ENCODE measurements at places on chromosomes 12 and 14.
A peak's percentile ranks its signal among the peaks of the same experiment; 100 is the strongest.

- peak; percentile 26 for DNase-seq
Measured at GRCh38 chr12:50507930-50508329, 3.1 kb downstream of the DIP2B start.

- DNase-seq: no peak
Measured at GRCh38 chr14:26026384-26026783, 571.4 kb downstream of the NOVA1 start.

GRCh38 chr12:67754933-67755697, 106.6 kb downstream of the DYRK2 start:
- DNase-seq: no peak

- no peak for DNase-seq
Measured at GRCh38 chr14:32259368-32260013, 56.4 kb upstream of the RNU6-8 start.

- no peak for DNase-seq
Measured at GRCh38 chr12:100266585-100266834, 369 bp downstream of the DEPDC4 start.

Data from activated T-cell treated with anti-CD3 and anti-CD28 coated beads, Interleukin-2, amount 50 U/mL, for 72 hours (primary cell).